ENCODE measurements at places on chromosomes 2 and 18.

DNA sequence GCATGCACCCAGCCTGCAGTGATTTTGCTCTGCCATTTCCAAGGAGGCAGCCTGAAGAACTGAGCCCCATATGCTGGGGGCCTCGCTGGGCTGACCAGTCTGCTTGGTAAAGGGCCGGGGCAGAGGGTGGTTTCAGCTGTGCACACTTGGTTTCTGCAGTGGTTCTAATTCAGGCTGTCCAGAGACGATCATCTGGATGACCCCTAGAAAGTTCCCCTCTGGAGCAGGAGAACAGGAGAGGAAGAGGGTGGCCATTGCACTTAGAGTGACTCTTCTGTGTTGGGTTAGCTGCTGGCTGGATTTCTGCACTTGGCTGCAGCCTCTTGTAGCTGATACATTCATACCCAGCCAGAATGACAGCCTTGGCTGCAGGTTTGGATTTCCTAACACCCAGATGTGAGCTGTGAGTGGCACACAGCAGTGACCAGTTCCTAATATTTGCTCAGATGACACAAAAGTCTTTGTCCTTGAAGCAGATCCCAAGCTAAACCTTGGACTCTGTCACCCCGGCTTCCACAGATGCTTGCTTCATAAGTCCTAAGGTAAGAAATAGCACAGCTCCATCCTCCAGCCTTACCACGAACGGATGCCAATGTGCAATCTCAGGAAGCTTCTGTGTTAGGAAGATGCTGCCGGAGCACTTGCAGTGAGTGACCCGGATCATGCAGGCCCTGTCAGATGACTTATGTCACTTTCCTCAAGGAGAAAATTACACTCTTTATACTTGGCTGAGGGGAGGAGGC lies 105.6 kb downstream of the HNRNPLL start:
- DNase-seq, result no peak

GRCh38 chr2:37614061-37614738 lies 57.2 kb downstream of the CDC42EP3 start:
- DNase-seq, result no peak

DNA sequence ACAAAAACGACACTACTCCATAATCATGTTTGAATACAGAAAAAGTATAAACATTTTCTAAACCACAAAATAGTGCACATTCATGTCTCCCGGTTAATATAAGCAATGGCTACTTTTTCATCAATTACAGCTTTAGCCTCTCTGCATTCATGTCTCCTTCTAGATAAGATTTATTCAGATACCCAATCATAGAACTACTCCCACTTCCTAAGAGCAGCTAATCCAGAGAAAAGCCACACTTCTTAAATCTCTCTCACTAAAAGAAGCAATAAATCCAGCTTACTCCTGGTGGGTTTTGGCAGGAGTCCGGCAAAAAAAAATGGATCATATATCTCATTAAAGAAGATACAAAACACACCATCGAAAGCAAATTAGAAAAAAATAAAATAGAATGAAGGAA lies 20.1 kb downstream of the DSEL start:
- DNase-seq, result no peak

DNA sequence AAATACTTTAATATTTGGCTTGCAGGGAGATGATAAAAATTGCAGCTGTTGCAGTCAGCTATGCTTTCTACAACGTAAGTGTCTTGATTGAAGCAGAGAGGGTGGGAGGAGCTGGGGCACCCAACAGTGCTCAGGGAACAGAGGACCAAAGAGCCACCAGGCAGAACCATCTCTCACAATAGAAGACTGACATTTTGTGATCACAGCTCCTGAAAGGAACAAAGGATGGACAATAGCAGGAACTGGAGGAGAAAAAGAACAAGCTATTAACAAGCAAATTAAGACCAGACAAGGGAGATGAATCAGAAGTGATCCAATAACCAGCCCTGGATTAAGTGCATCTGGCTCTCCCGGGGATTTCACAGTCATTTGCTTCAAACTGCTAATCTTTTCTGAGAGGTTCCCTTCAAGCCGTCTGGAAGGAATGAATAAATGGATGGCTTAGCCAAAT lies 65.7 kb upstream of the SMAD2 start:
- DNase-seq, result peak; percentile 39

GRCh38 chr2:71832388-71832787 lies 315.3 kb downstream of the CYP26B1 start:
- DNase-seq, result no peak

GRCh38 chr2:105272176-105272575 lies 30.6 kb downstream of the GPR45 start:
- no peak for DNase-seq

DNA sequence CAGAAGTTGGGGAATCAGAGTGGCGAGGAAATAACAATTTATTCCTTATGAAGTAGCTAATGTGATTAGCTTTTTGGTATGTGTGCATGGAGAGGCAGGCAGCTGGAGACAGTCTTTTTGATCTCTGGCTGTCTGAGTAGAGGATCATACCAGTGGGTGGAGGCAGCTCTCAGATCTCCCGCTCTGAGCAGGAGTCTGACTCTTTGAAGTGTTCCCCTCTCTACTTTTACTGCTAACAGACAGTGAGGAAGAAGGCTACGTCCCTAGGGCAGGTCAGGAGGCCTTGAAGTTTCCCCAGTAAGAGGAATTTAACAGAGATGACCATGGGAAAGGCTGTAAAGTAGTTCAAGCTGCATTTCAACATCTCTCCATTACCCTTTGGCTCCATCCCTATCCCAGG lies 111.9 kb upstream of the REG3A start:
- DNase-seq, result no peak

GRCh38 chr2:134120733-134121630 lies 132.9 kb upstream of the MGAT5 start:
- no peak for DNase-seq

GRCh38 chr2:233981574-233982420 lies 64.6 kb downstream of the TRPM8 start:
- no peak for DNase-seq

DNA sequence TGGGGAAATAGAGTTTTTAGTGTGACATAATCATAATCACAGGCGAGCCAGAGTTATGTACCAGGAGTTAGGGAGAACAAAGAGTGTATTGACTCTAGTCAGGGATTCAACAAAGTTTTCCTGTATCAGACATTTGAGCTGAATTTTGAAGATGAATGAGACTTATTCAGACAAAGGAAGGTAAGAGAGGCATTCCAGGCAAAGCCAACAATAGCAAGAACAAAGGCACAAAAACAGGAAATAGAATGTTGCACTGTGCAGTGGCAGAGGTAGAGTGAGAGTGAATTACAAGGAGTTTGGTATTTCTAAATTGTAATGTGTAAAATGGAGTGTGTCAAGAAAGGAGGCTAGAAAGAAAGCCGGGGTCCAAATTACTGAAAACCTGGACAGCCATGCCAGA lies 156.2 kb downstream of the CCDC148 start:
- DNase-seq, result no peak

- DNase-seq, result no peak
Observed at GRCh38 chr2:240320204-240320993, 115.1 kb upstream of the GPC1 start.

- DNase-seq, result no peak
Observed at GRCh38 chr2:47198985-47199451, 43.9 kb upstream of the STPG4 start.

DNA sequence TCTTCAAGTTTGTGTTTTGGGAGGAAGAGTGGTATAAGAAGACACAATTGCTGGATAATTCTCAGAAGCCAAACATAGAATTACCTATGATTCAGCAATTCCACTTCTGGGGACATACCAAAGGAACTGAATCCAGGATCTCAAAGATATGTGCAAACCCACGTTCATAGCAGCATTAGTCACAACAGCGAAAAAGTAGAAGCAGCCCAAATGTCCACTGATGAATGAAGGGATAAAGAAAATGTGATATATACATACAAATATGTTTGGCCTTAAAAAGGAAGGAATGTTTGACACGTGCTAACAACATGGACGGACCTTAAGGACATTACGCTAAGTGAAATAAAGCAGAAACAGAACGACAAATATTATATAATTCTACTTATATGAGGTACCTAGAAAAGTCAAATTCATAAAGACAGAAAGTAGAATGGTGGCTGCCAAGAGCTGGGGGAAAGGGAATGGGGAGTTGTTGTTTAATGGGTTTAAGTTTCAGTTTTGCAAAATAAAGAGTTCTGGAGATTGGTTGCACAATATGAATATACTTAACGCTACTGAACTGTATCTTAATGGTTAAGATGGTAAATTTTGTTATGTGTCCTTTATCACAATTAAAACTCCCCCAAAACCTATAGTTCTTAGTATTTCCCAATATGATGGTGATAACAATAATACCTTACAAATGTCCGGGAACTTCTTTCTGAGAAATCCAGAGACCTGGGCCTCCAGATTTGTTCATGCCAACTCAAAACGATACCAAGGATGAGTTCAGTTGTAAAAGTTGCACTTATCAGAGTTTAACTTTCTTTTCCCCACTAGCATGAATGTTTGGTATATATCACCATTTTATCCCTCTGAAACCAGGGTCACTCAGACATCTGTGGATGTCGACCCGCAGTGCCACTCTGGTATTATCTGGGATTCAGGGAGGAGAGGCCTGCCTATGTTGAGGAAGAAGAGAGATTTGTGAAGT lies 33.7 kb upstream of the WIPF1 start:
- no peak for DNase-seq

DNA sequence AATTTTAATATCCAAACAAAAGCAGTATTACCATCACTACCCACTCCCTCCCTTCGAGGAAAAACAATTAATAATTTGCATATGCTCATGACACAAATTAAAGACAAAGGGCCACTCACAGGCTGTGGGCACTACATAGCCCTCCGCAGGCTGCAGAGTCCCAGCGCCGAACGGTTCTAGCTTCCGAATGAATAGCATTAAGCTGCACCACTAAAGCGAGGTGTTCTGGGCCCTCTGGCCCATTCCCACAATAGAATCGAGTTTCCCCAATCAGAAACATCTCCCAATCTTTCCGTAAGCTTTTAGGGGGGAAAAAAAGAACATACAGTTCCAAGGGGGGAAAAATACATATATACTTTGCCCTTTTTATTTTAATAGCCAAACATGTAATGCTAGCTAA lies 14.5 kb upstream of the SIX3 start:
- no peak for DNase-seq

DNA sequence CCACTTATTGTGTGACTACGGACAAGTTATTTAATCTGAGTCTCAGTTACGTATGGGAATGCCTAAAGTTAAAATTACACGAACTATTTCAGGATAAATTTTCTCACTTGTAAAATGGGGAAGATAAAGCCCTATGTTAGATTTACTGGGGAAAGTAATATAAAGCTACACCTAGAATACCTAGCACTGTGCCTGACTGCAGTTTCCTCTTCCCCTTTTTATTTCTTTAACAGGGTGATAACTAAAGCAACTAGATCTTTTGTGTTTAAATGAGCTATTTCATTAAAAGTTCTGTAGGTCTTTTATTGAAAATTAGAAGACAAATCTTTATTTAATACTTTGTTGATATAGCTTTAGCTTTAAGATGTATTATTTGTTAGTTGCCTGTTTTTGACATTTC lies 5.0 kb downstream of the B3GNT2 start:
- no peak for DNase-seq

DNA sequence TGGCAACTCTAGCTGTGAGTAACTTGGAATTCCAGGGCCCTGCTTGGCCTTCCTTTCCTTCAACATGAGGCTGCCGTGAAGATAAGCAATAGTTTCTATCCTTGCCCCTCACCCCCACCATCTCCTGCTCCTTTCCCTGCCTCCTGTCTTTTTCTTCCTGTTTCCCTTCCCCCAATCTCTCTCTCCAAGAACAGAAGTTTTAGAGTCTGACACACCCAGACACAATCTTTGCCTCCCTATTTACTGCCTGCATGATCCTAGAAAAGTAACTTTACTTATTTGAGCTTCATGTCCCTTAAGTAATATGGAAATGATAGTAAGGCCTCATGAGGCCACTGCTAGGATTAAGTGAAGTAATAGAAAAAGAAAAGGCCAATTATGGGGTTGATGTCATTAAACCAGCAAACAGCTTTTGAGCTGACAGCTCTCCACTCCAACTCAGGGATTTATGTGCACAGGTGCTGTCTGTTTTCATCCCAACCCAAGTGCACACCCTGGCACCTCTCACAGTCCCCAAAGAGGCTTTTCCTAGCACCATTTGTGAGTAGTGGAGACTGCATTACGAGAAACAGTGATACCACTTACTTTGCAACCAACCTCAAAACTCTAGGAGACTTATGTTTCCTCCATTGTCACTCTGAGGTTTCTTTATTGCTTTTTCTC lies 123.7 kb upstream of the SIX3 start:
- peak; percentile 78 for DNase-seq

DNA sequence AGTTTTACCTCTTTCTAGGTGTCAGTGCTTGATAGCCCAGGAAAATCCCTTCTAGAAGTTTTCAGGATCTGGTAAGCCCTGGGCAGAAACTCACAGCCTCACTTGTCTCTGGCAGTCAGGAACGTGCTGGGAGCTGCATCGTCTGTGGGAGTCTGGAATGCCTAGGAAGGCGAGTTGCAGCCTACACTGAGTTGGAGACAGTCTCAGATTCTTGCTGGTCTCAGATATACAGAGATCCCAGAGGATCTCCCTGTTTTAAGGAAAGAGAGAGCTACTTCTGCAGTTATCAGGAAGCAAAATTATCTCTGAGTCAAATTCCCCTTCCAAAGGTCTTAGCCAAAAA lies 104.4 kb upstream of the CDC42EP3 start:
- DNase-seq, result no peak

DNA sequence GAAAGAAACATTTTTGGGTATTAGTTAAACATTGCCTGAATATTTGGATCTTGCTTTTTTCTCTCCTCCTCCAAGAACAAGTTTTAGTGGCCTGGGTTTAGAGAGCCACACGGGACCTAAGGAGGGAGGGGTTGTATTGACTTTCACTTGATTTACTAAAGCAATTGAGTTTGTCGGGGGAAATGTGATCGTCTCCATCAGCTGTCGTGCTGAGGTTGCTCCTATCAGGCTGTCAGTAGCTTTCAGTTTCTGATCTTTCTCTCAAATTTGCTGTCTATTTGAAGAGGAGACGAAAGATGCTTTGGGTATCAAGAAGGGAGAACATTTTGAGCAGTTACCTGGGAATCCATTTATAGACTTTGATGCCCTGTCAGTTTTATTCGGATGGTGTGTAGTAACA lies 106.0 kb downstream of the SETBP1 start:
- no peak for DNase-seq

GRCh38 chr2:180289627-180290026 lies 282.5 kb upstream of the CWC22 start:
- DNase-seq, result no peak

GRCh38 chr18:6203791-6204190 lies 210.9 kb downstream of the L3MBTL4 start:
- no peak for DNase-seq

DNA sequence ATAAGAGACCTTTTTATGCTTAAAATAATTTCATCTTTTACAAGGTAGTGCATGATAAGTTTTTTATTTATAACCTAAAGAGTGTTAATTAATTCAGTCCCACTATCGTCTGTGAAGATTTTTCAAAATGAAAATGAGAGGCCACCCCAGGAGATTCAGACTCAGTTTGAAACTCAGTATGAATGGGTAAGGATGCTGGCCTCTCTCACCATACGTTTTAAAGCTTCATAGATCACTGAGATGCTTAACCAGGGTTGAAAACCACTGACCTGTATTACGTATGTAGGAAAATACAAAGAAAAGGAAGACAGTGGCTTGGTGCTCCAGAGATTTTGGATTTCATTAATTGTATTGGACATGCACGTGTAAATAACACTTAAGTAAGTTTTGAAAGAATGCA lies 278.7 kb downstream of the FSIP2 start:
- no peak for DNase-seq

- DNase-seq, result no peak
Observed at GRCh38 chr2:30747206-30747605, 60.0 kb downstream of the CAPN13 start.
